Activated CD4-positive, alpha-beta T cell treated with anti-CD3 and anti-CD28 coated beads for 1 hour (primary cell): ENCODE measurements at places on chromosomes 13 and 19.

GRCh38 chr13:99287551-99287950, 19.6 kb downstream of the GPR183 start:
- no peak for DNase-seq

DNA sequence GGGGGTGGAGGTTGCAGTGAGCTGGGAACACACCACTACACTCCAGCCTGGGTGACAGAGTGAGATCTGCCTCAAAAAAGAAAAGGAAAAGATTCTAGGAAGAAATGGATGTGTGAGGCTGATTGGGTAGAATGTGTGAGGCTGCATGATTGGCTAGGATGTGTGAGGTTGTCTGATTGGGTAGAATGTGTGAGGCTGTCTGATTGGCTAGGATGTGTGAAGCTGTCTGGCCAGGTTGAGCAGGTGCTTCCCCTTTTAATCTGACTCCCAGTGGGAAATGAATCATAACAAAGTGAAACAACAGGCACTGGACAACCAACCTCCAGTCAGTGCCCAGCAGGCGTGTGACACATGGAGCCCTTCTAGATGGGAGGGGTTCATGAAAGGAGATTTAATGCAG, 14.7 kb downstream of the C13orf46 start:
- DNase-seq = no peak

GRCh38 chr19:18900700-18901481, 4.9 kb upstream of the CERS1 start:
- no peak for DNase-seq

DNA sequence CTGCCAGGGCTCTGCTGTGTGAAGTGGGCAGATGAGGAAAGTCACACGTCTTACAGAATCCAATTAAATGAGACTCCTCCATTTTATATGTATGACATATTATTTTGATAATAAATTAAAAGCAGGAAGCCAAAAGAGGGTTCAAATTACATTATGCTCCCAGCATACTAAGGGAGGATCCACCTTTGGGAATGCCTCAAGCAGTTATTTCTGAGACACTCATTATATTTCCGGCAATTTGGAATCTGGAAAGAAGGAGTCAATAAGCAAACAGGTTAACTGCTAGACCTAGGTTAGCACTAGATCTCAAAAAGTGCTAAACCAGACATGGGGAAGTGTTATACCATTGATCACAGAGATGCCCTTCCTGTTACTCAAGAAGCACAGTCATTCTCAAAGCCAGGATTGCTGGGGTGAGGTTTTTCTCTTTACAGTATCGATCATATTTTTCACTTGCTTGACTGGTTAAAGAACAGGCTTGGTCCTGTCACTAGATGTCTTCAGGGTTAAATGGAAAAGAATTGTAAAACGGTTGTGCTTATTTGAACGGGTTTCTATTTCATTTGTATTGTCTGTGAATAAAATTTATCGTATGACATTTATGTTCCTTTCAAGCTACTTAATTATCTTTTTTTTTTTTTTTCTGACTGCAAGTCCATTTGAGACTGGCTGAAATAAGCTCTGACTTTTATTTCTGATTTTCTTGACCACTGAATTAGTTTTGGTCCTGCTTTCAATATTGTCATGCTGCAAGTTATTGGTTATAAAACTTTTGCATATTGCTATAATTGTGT, 523.2 kb downstream of the KLF12 start:
- no peak for DNase-seq

- no peak for DNase-seq
These were observed 34.9 kb upstream of the FLT1 start for GRCh38 chr13:28529836-28530235.

DNA sequence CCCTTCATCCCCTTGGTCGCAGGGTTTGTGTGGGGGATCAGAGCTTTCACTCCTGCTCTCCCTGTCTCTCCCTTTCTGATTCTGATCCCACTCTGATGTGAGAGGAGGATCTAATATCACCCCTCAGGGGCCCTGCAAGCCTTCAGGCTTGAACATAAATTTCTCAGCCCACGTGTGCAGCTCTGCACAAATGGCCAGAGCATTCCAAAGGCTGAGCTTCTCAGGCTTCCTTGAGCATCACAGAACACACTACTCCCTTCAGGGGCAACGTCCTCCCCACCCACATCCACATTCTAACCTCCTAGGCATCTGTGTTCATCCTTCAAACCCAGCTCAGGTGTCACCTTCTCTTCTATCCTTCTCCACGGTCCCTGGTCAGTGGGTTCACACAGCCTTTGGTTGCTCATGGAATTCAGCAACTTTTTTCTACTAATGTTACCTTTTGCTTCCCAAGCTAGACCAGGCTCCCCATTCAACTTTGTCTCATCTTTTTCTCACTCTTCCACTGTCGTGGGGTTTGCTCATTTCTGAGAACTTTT, 24.4 kb upstream of the DOCK9 start:
- no peak for DNase-seq

GRCh38 chr19:42253245-42254088, 1.5 kb downstream of the ERF start:
- DNase-seq = peak; percentile 39

- DNase-seq = no peak
These were observed 7.8 kb downstream of the EBPL start for GRCh38 chr13:49683489-49683888.

DNA sequence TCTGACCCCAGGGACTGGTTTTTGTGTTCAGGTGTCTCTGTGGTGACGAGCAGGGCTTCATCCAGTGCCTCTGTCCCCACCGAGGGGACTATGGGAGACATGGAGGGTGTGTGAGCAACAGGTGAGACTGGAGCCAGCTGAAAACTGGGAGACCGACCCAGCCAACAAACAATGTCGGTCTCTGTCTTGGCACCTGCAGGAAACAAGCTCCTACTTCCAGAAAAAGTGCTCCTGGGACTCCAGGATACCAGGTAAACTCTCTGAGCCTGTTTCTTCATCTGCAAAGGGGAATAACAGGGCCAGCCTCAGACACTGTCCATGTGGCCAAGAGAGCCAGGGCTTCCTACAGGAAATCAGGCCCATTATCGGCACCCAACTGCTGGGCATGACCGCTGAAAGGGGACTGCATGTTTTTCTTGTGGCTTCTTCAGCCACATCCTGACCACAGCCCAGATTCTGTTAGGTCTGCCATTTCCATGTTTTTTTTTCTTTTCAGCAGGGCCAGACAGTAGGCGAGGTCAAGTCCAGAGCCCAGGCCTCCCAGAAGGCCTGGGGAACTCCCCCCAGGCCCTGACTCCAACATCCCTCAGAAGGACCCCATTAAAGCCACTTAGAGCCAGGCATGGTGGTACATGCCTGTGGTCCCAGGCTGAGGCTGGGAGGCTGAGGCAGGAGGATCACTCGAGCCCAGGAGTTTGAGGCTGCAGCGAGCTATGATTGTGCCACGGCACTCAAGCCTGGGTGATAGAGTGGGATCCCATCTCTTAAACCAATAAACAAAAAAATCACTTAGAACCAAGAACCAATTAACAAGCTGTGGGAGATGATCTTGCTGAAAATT, 836 bp upstream of the BST2 start:
- no peak for DNase-seq

- DNase-seq = no peak
These were observed 19.6 kb downstream of the RNF6 start for GRCh38 chr13:26202365-26202972.

- DNase-seq = peak; percentile 61
These were observed 43.1 kb downstream of the CYP4F22 start for GRCh38 chr19:15551293-15552004.

DNA sequence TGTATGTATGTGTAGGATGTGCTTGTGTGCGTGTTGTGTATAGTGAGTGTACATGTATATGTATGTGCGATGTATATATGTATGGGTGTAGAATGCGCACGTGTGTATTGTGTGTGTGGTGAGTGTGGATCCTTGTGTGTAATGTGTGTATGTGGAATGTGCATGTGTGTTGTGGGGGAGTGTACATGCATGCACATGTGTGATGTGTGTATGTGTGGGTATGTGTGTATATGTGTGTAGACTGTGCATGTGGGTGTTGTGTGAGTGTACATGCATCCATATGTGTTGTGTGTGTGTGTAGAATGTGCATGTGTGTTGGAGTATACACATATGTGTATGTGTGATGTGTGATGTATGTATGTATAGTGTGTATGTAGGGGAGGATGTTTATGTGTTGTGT, 18.0 kb upstream of the SPACA7 start:
- no peak for DNase-seq

DNA sequence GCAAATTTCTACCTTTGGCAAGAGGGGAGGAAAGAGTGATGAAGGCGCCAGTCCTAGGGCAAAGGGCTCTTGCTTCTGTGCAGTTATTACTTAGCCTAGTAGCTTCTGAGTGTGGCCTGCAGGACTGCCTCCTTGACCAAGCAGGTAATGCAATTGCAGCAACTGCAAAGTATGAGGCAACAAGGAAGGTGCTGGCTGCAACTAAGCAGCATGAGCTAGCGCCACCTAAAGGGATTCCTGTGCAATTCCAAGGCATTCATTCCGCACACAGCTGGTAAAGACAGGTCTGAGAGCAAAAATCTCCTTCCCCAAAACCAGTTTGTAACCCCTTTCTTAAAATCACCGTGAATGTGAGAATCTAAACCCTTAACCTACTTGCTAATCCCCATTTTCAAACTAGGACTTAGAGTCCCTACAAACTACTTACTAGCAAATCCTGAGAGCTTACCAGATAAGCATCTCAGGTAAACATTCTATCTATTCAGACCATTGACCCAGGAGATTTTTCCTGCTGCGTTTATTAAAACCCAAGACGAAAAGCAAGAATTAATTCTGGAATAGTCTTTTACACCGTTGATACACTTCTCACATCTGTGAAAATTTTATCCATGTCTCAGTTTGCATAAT, 62.9 kb downstream of the DCT start:
- no peak for DNase-seq

GRCh38 chr19:42140125-42140754, 8.0 kb upstream of the POU2F2 start:
- DNase-seq = no peak

- DNase-seq = peak; percentile 14
These were observed 390.5 kb downstream of the FGF9 start for GRCh38 chr13:22061371-22061805.

- no peak for DNase-seq
These were observed 53.2 kb downstream of the COMP start for GRCh38 chr19:18737954-18738351.

GRCh38 chr13:109533350-109533749, 253.0 kb downstream of the IRS2 start:
- no peak for DNase-seq

DNA sequence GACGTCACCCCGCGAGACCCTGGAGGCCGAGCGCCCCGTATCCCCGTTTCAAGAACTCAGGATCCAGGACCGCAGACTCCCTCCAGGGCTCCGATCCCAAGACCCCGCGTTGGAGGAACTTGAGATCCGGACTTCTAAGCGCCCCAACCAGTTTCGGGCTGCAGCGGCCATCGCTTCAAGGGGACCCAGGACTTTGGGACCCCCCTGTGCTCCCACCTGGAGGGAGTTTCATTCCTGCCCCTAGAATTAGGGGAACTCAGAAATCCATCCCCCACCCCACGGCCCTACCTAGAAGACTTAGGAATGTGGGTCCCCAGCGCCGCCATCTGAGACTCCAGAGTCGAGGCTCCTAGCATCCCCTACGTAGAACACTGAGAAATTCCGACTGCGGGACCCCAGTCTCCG, 400 bp downstream of the PLEKHG2 start:
- no peak for DNase-seq

GRCh38 chr13:20798027-20798426, 24.3 kb upstream of the EEF1AKMT1 start:
- DNase-seq = no peak

- no peak for DNase-seq
These were observed 11.8 kb upstream of the RB1 start for GRCh38 chr13:48291730-48292129.

GRCh38 chr13:109684084-109684823, 102.1 kb downstream of the IRS2 start:
- no peak for DNase-seq
